ENCODE measurements at places on chromosomes 2 and 18. TPM values are rescaled to one million over a fixed set of nuclear protein-coding genes. Genes with fewer than 3 reads are reported as not detected.

- DNase-seq: no peak
These were observed 121.8 kb upstream of the DNAJC10 start for GRCh38 chr2:182594286-182594685.

Gene RGPD4
- total RNA-seq: not detected

Gene RNF103
- 18.1 TPM for total RNA-seq

DNA sequence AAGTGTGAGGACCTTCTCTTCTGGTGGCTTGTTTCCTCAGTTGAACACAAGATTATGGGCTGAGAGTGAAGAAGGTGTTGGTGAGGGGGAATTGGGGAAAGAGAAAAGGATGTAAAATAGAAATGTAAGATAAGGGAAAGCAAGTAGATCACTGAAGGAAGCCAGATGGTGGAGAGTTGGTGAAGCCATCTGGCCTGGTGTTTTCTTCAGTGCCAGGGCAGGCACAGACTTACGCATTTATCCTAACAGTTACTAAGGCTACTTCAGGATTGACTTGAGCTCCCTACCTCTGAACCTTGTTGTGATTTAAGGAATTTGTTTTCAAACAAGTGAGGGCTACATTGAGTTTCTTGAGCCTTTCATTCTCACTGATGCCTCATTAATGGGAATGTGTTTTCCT, 113.8 kb downstream of the GALNT1 start:
- no peak for DNase-seq

- no peak for DNase-seq
These were observed 284.7 kb downstream of the CMPK2 start for GRCh38 chr2:6580982-6581381.

GRCh38 chr2:236940497-236940896, 145.2 kb upstream of the COPS8 start:
- DNase-seq: no peak

Gene PSMA8
- total RNA-seq: not detected

DNA sequence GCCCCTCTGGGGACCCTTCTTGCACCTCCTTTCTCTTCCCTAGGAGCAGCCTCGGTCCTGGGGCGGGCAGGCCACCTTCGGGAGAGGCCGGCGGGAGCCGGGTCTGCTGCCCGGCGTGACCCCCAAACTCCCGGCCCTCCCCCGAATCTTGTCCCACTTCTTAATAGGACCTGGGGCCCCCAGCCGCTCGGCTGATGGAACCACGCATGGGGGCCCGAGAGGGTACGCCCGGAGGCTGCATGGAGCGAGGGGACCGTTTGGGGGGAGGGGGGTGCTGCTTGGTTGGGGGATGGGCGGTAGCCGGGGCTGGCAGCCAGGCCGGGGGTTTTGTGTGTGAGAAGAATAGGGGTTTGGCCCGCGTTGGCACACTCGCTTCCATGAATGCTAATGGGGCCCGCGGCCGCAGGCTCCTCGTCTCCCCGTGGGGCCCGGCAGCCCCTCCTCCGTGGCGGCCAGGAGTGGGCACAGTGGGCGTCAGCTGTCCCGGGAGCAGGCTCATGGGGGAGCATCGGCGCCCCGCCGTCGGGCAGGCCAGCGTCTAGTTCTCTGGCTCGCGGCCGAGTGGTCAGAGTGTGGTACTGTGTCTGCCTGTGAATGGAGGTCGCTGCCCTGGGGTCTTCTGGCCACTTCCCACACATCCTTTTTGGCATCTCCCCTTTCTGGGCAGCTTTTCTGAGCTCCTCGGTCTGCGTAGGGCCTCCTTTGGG, 1.0 kb downstream of the GAREM2 start:
- no peak for DNase-seq

GRCh38 chr18:77098029-77098428, 34.6 kb downstream of the MBP start:
- DNase-seq: peak; percentile 41

DNA sequence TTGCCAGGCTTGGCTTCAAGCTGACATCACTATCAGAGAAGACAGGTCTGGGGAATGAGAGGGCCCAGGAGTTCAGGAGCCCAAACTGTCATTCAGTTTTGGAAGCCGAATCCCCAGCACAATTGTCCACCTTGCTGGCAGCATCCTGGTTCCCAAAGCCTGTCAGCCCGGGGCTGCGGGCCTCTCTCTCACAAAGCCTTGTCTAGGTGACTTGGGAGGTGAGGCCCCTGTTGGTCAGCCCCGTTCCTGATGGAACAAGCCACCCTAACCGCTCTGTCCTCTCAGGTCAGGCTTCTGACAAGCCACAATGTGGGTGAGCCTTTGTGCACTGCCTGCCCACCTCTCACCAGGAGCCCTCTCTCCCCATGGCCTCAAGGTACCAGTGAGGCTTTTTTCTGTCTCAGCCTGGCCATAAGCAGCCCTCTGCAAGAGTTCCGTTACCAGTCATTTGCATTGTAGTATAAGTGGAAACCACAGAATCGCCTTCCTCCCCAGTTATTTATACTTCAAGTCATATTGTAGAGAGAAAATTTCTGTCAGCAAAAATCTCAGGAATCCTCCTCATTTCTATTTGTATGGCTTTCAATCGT, 100.6 kb downstream of the MSH2 start:
- no peak for DNase-seq

Gene EVA1A
- total RNA-seq: 28.7 TPM

DNA sequence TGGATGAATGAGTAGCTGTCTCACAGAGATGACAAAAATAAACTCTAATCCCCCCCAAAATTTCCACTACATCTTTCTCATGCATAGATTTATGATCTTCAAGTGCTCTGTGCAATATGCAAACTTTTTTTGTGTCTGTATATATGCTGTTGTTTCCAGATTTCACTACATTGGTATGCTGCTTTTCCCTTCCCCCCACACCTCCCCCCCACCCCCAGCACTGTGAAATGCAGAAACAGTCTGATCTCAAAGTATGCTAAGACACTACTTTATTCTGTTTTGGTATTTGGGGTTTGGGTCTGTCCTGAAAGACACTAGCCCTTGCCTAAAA, 524 bp upstream of the KLHL14 start:
- no peak for DNase-seq

DNA sequence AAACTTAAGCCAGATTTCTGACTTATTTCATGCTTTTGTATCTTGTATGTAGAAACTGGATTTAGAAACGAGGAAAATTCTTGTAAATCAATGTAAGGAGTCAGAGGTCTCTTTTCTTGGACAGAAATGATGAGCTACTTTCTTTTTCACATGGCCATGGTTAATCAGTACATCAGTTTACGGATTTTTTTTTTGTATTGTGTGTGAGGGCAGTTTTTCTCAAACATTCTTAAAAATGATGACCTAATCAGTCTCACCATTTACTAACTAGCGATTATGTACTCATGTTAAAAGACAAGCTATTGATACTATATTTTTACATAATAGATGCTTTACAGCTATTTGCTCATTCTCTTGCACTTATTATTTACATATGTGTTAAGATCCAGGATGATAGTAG, 165.2 kb upstream of the DOCK10 start:
- DNase-seq: no peak

DNA sequence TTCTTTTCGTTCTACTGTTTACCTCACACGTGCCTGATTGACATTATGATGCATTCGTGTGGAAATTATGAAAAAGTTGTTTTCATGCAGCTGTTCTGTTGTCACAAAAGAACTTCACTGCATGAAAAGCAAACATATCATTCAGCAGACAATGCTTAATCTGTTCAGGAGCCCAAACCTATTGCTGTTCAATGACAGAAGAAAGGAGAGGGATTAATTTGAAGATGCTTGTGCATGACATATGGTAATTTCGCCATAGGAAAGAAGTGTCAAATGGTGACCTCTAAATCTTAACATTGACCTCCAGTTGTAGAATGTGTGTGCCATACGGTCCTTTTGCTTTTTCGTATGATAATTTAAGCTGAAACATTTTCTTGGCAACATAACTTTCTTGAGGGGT, 124.5 kb downstream of the WDR7 start:
- DNase-seq: no peak

Gene NEMP2
- 5.0 TPM for total RNA-seq

GRCh38 chr2:236863729-236864126, 222.0 kb upstream of the COPS8 start:
- DNase-seq: no peak

Gene LDLRAD4
- total RNA-seq: not detected

Gene FKBP1B
- 15.3 TPM for total RNA-seq

Gene GLB1L
- 21.8 TPM for total RNA-seq

Gene ESPNL
- total RNA-seq: not detected

DNA sequence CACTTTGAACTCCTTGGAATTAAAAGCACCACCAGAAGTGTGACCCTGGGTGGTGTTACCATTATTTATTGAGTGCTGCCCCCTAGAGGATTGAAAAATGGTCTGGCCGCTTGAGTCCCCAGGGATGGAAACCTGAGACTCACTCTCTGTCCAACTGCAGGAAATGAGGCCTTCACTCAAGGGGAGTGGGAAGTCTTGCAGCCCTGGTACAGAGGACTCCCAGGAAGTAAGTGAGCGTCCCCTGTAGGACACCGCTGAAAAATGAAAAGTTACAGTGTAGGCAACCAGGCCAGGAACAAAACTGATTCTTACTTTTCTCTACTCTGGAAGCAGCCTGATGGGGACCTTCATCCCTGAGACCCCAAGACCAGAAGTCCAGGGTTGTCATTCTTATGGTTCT, 2.2 kb upstream of the NRP2 start:
- peak; percentile 77 for DNase-seq

Gene UGT1A8
- total RNA-seq: under 0.01 TPM

- no peak for DNase-seq
These were observed 3.3 kb upstream of the PROC start for GRCh38 chr2:127414638-127415592.

Gene MROH2A
- 0.50 TPM for total RNA-seq

GRCh38 chr18:36419188-36419899, 121.8 kb downstream of the FHOD3 start:
- no peak for DNase-seq

GRCh38 chr2:65227020-65227455, 593 bp upstream of the ACTR2 start:
- peak; percentile 29 for DNase-seq

DNA sequence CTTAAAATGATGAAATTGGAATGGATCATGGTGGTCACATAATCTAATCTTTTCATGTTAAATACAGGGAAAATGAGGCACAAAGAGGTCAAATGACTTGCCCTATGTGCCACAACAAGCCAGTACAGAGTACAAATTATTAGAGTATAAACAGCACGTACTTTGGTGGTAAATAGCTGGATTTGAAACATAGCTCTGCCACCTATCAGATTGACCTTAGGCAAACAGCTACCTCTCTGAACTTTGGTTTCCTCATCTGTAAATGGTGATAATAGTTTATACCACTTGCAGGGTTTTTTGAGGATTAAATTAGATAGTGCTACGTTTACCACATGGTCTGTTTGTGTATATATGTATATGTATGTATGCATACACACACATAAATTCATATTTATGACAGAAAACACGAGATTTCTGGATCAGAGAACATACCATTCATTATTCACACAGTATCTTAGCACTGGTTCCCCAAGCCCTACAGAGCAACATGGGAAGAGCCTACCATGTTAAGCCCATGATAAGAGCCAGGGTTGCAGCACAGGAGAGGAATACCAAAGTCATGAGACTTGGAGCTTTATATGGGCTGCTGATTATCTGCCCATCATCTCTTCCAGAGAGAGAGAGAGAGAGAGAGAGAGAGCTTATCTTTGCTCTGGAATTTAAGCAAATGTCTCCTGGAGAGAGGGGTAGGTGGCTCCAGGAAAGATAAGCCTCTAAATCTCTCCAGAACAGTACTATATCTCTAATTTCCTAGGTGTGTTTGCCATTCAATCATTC, 73.5 kb downstream of the MDH1 start:
- no peak for DNase-seq

- peak; percentile 43 for DNase-seq
These were observed 51.7 kb upstream of the ATP5MC3 start for GRCh38 chr2:175233135-175233719.

Gene SFTPB
- not detected for total RNA-seq

DNA sequence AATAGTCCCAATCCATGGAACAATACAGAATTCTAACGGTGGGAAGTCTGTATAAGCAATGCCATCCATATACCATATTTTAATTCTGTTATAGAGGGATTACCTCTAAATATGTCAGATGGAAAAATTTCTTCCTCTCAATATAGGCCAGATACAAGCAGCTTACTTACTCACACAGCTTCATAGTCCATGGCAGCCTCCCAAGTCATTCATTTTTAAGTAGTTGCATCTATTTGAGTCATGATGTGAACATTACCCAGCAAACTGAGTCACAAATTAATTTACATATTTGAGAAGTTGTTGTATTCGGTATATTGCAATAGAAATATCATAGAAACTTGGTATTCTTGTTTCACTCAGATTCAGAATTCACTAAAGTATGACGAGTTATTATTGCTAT, 20.3 kb downstream of the TBR1 start:
- DNase-seq: peak; percentile 67

- DNase-seq: no peak
These were observed 484.7 kb upstream of the NRP2 start for GRCh38 chr2:205197468-205198139.

Gene HOXD8
- total RNA-seq: not detected

- no peak for DNase-seq
These were observed 263.0 kb downstream of the LPIN1 start for GRCh38 chr2:12009323-12009905.

Gene GRHL1
- 6.0 TPM for total RNA-seq

DNA sequence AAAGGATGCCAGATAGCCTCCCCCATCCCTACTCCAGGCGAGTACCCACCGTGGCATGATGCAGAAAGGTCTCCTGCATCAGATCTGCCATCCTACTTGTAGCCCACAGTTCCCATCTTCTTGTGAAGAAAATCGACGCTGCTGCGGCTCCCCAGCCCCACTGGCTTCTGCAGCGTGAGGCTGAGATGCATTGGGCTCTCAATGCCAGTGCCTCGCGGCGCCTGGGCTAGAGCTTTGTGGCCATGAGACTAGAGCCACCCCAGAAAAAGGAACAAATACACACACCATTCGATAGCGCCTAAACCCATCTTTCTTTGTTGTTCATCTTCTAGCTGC, 2.8 kb downstream of the NOL4 start:
- DNase-seq: no peak

Gene ALMS1
- 22.8 TPM for total RNA-seq

Gene R3HDM1
- 17.3 TPM for total RNA-seq

- no peak for DNase-seq
These were observed 139.3 kb downstream of the ACOXL start for GRCh38 chr2:110871637-110872036.

DNA sequence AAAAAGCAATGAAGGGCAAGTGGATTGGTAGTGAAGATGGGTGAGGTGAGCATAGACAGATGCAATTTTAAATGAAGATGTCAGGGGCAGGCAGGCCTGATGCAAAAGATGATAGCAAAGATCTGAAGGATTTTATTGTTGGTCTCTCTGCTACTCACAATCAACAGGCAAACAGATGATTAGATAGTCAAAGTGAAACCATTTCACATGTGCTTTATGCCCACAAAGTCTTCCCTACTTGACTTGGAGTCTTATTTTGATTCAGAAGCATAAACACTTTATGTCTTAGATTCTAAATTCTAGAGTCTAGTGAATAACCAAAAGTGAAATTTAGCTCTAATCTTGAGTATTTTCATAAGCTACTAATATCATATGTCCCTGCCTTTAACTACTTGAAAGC, 153.8 kb upstream of the HNRNPA3 start:
- no peak for DNase-seq

Measured in mammary epithelial cell (primary cell).